ENCODE measurements at places on chromosomes 1 and 21.

DNA sequence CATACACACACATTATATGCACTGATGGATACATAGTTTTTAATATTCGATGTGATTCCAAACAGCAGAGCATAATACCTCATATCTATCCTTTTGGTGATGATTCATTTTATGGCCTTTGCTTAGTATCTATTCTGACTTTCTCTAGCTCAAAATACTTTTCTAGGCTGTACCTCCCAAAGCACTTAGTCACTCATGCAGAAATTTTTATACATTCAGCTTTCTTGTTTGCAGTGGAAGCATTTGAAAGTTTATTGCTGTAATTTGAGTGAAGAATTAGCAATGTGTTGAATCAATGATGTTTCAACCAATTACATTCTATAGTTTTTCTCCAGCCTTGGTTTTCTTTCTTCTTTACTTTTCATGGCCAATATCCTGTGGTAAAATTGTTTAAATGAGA lies 66.7 kb downstream of the LBR start:
- DNase-seq, result no peak

DNA sequence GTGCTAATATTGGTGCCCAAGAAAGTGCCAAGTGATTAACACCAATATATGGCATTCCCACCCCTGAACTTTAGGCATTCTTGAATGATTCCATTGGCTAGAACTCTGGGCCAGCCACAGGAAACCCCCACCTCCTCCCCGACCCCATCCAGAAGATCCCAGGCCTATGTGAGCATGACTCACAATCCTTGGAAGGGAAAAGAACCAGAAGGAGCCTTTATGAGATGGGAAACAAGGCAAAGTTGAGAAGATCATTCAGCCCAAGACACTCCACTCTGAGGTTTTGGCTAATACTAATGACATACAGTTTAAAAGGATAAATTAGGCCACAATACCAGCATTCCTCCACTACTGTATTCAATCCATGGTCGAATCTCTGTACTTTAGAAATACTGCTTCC lies 21.8 kb downstream of the ELK4 start:
- no peak for DNase-seq

GRCh38 chr1:228547464-228547792 lies 60.2 kb downstream of the RNF187 start:
- no peak for DNase-seq

DNA sequence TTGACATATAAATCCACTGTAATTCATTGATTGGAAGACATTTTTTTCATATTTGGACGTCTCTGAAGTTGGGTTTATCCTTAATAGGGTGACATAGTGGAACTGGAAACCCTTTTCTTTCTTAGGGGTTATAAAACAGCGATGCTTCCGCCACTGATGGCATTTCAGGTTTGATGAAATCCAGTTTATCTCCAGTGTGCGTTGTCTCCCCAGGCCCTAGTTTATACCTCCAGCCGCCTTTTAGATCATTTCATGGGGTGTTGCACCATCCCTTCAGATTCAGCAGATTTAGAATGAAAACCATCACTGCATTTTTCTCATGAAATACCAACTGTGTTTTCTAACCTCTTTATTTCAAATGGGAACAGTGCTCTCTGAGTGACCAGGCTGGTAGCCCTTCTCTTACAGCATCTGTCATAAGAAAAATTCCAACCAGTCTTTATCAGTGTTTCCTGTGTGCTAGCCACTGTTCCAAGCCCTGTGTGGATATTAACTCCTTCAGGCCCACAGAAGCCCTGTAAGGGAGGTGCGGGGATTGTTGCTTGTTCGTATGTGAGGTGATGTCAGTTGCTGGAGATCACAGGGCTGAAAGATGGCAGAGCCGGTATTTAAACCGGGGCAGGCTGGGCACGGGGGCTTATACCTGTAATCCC lies 19.0 kb downstream of the H6PD start:
- no peak for DNase-seq

DNA sequence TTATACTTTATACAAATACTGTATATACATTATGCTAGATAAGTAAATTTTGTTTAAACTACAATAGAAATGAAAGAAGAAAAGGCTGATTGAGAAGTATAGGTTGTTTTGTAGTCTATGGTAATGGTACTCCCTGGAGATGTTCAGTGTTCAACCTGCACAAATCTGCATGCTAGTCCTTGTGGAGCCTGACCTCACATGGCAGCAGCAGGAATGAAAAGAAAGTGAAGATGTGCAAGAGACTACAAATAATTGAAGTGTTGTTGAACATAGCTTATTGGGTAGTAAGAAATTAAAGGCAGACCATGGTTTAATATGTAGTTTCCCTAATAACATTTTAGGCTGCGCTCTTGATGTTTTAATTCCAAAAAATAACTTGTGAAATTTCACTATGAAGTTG lies 201.2 kb downstream of the TGFB2 start:
- no peak for DNase-seq

- no peak for DNase-seq
Observed at GRCh38 chr1:160713161-160713560, 1.5 kb upstream of the CD48 start.

DNA sequence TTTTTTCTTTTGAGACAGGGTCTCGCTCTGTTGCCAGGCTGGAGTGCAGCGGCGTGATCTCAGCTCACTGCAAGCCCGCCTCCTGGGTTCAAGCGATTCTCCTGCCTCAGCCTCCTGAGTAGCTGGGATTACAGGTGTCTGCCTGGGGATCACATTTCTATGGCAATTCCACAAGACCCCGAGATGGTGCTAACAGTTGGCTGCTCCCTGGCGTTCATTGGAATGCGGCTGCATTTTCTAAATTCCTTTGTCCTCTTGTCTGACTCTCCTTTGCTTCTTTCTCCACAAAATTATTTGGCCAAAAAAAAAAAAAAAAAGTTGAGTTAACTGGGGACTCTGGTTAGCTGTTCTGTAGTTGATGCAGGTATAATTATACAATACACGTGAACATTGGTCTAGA lies 176.4 kb downstream of the ETS2 start:
- no peak for DNase-seq

DNA sequence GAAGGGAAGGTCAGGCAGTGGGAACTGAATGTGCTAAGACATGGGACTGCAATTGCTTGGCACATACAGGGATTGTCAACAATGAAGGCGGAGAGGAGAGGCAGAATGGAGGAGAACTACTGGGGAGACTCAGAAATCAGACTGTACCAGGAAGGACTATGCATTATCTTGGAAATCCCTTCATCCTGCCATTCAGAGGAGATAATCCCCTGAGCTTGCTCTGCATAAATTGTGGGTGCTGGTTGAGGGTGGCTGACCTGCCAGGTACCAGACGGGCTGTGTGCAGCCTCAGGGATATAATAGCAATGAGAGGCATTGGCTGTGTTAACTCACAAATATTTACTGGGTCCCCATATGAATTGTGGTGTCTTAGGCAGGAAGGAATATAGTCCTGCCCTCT lies 5.0 kb upstream of the TRABD2B start:
- DNase-seq, result no peak

DNA sequence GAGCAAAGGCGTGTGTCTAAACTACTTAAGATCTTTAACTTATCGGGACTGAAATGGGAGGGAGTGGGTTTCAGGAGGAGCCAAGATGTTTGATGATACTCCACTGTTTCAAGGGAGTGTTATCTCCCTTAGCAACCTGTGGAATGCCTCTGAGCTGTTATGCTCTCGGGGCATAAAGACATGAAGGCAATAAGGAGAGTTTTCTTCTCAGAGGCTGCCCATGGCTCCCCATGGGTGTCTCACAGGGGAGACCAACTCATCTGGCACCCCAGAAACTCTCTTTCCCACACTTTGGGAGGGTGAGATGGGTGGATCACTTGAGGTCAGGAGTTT lies 130.0 kb downstream of the LIPI start:
- no peak for DNase-seq

- no peak for DNase-seq
Observed at GRCh38 chr1:94072840-94073522, 48.0 kb downstream of the ABCA4 start.

DNA sequence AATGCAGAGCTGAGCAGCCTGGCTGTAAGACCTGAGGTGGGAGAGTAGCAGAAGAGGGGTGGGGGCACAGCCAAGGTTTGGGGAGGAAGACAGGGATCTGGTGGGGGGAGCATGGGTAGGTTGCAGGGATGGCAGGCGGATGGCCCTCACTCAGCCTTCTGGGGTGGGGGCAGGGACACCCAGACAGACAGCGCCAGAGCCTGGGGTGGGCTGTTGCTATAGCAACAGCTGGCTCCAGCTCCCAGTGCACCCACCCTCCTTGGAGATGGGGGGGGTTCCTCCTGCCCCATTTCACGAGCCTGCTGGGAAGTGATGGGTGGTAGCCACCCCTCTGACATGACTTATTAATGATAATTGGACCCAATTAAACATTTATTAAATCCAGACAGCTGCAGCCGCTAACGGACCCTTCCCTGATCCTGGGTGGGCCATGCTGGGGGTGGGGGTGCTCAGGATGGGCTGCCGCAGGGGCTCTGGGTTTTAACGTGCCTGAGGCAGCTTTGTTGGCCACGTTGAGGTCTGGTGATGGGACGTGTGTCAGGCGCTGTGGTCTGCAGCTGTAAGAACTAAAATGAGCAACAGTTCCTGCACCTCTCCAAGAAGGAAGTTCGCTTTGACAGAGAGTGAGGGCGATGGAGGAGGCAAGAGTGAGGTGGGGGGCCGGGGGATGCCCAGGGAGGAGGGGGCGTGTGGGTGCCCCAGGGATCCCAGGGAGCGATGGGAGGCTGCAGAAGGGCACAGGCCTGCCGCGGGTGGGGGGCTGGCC lies 19.4 kb downstream of the AGRN start:
- DNase-seq, result no peak

GRCh38 chr1:172089768-172090510 lies 248.6 kb downstream of the DNM3 start:
- DNase-seq, result peak; percentile 55

DNA sequence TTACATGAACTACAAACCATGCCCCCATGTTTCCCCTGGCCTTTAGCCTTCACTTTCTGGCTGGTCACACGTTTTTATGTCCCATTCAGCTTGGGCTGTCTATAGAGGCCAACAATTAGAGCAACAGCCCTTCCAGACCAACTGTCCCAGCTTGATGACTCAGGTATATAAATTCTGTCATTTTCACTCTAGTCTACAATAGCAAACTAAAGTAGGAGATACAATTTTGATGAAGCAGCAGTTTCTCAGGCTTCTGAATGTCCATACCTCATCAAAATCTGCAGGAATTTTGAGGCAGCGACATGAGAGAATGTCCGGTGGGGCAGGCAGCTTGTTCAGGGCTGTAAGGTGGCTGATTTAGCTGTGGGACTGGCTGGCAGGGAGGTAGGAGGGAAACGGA lies 45.6 kb upstream of the VAV3 start:
- DNase-seq, result no peak

GRCh38 chr1:154527192-154527591 lies 25.0 kb upstream of the SHE start:
- no peak for DNase-seq

DNA sequence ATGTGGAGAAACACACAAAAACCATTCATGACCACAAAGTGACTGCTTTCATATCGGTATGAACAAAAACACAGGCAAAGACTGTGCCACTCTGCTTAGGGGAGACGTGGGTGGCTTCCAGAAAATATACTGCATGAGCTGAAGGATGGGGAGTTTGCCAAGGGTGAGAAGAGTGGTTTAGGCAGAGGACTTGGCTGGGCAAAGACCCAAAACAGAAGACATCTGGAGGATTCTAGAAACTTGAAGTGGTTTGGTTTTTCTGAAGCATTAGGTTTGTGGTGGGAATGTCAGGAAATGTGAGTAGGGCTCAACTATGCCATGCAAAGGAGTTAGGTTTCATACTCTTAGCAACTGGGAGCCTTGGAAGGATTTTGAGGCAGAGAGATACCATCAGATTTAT lies 26.6 kb upstream of the DNM3 start:
- no peak for DNase-seq

GRCh38 chr1:11682799-11683198 lies 1.9 kb upstream of the MAD2L2 start:
- no peak for DNase-seq

- DNase-seq, result no peak
Observed at GRCh38 chr1:159653201-159653600, 61.2 kb downstream of the CRP start.

DNA sequence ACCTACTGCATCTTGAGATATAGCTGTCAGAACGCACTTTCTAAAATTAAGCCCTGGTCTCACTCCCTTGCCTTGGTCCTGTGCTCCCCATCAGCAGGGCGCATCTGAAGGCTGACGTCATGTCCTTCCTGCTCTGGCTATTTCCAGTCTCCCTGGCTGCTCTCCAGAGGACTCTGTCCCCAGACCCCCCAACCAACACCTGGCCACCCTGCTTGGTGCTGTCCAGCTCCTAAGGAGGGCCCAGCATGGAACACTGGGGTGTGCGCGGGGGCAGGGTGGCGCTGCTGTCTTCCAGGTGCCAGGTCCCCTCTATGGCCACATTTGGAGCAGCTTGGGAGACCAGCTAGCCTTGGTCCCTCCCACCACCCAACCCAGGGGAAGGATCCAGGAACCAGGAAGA lies 8.3 kb downstream of the TNNT2 start:
- DNase-seq, result no peak

All from stimulated activated CD4-positive, alpha-beta T cell treated with anti-CD3 and anti-CD28 coated beads, Interleukin-4, amount 100 ng/mL, for 4 hours (primary cell).